Vagina (tissue), 2 donors: ENCODE measurements at places on chromosomes 5 and 9.

DNA sequence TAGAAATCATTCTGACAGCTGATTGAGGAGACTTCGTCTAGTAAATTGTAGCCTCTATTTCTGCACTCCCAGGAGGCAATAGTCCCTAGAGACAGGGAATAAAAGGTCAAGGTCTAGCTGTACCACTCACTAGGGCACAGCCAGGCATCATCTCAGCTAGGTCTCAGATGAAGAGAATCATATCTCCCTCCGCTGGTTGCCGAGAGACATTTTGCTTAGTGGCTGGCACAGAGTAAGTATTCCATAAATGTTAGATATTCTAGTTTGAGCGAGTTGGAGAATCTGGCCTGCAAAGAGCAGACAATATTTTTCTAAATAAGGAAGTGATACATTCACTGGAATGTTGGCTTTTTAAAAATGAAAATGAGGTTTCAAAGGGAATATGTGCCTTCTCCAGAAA, 180.4 kb upstream of the ACTBL2 start:
- DNase-seq = no peak

- no peak for DNase-seq
Observed at GRCh38 chr9:130857864-130858738, 23.0 kb downstream of the ABL1 start.

GRCh38 chr9:131329241-131329641, 39.7 kb downstream of the PLPP7 start:
- no peak for DNase-seq

- DNase-seq = no peak
Observed at GRCh38 chr5:110104060-110104725, 414.5 kb downstream of the MAN2A1 start.

- no peak for DNase-seq
Observed at GRCh38 chr5:67620424-67621397, 424.1 kb upstream of the CD180 start.

GRCh38 chr5:132501629-132501956, 11.0 kb upstream of the IRF1 start:
- no peak for DNase-seq

GRCh38 chr9:121876255-121876654, 216.9 kb downstream of the TTLL11 start:
- no peak for DNase-seq

- DNase-seq = no peak
Observed at GRCh38 chr9:27451207-27451797, 72.8 kb upstream of the IFNK start.

DNA sequence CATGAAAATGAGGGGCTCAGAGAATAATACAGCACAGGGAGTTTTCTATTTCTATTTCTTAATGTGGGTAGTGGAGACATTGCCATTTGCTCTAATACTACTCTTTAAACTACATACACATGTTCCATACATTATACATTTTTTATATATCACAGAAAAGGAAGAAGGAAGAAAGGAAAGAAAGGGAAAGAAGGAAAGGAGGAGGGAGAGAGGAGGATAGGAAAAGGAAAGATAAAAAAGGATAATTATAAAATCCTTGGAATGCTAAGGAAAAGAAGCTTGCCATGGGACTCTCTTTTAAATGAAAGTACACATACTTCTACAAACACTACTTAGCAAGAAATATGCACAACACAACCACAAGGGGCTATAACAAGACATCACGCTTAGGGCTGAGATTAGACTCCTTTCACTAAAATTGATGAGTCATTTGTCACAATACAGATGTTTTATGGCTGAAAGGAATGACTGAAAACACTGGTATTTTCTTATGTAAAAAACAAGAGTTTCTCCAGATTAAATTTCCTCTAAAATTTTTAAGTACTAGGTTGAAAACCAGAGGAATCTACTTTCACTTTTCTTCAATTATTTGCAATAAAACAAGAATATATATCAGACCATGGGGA, 219.8 kb downstream of the ARL15 start:
- DNase-seq = no peak

DNA sequence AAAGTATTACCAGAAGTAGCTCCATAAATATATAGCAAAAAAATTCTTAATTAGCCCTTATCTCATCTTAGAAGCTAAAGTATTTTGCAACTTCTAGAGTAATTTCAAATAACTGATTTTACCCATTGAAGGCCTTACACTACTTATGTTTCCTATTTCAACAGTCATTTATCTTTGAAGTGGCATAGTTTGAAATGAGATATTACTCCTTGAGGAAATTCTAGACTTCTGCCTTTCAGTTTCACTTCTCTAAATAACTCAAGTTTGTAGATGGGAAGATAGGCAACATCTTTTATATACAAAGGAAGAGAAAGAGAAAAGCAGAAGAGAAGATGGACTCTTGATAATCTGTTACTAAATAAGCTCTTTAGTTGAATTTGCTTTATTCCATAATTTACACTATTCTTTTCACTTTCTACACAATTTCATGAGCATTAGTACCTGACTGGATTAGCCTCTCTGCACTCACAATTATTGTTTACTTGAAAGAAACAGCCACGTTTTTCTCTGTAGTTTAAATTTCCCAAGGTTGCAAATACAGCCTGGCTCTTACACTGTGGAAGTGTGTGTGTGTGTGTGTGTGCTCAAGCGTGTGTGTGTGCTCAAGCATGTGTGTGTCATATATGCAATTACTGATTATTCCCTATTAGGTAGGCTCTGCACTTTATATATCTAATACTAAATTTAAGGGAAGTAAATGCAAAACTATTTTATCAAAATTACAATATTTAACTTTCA, 60.6 kb upstream of the EMB start:
- DNase-seq = no peak

DNA sequence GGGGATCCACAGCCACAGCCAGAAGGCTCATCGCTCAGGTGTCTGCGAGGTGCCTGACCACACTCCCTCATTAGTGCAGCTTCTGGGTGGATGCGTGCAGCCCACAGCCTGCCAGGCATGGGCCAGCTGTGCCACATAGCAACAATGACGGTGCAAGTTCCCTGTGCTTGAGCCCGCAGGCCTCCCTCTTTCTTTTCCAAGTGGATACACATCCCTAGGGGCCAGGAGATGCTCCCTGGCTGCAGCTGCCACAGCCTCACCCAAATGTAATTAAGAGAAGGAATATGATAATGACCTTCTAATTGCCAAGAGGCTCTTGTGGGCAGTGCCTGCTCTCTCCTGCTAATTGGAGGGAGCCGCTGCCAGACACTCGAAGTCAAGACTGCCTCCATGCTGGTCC, 116.0 kb upstream of the PPP1R26 start:
- DNase-seq = no peak

GRCh38 chr9:111805830-111806241, 11.1 kb upstream of the SHOC1 start:
- DNase-seq = no peak

GRCh38 chr5:106374956-106375355, 1295.8 kb downstream of the EFNA5 start:
- DNase-seq = no peak

DNA sequence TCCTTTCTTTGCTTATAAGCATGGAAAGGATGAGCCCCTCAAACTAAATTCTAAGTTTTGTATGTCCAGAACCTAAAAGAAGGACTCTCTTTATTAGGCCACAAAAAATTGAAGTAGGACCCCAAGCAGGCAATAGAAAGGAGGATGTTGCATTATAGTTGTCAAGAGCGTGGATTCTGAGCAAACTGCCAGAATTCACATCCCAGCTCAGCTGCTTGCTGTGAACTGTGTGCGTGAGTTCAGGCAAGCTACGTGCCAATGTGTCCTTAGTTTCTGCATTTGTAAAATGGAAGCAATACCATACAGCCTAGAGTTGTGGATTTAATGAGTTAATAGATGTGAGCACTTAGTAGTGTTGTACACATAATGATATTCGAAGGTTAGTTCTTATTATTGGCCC, 70.6 kb upstream of the SLC44A1 start:
- no peak for DNase-seq

DNA sequence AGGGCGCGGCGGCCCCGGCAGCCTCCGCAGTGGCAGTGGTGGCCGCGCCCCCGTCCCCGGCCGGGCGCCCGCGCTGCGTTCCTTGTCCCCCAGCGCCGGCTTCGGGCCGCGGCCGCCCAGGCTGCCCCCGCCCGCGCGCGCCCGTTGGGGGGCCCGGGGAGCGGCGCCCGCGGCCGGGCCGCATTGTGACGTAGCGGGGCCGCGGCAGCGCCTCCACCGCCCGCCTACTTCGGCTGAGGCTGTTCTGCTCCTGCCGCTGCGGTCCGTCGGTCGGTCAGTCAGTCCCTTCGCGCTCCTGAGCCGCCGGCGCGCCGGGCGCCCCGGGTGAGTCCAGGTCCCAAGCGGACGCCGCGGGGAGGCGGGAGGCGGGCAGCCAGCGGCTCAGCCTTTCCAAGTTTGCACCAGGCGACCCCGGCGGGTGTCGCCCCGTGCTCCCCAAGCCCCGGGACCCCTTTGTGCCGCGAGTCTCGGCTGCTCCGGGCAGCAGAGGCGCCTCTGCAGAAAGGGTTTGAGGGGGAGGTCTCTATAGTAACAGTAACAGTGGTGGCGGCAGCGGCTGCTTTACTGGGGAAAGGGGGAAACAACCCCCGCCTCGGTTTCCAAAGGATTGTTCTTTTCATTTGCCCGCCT, at the start of gene SNCAIP:
TSS of gene SNCAIP (plus strand) at position 277 of the 630 bp plus-strand sequence. CDS start 78,898 bp downstream, outside the sequence.
- no peak for DNase-seq

DNA sequence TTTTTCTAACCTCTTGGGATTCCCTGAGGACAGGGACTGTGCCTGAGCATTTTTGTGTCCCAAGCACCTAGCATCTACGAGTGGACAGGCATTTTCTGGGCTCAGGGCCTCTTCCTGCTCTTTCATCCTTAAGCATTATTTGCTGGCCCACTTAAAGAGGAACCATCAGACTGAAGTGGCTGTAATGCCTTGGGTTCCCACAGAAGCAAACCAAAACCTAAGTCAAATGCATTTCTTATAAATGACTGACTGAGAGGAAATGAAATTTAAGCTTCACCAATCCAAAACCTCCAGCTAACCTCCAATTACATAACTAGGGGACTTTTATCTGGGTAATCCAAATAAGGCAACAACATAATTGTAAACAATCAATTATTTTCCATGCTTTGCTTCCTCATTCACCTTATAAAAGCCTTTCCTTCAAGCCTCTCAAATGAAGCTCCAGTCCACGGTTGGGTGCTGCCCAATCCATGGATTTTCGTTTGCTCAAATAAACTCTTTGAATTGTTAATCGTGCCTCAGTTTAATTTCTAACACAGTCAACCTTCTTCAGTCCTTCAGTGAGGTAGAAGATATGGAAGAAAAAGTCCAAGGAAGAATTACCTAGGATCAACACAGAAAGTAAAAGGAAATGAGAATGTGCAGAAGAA, 25.3 kb upstream of the SLC31A2 start:
- no peak for DNase-seq

GRCh38 chr5:158465086-158465972, 606.4 kb upstream of the CLINT1 start:
- DNase-seq = no peak

GRCh38 chr5:58938563-58939424, 355.9 kb downstream of the RAB3C start:
- no peak for DNase-seq

GRCh38 chr9:129719135-129719534, 33.7 kb downstream of the PTGES start:
- DNase-seq = no peak

DNA sequence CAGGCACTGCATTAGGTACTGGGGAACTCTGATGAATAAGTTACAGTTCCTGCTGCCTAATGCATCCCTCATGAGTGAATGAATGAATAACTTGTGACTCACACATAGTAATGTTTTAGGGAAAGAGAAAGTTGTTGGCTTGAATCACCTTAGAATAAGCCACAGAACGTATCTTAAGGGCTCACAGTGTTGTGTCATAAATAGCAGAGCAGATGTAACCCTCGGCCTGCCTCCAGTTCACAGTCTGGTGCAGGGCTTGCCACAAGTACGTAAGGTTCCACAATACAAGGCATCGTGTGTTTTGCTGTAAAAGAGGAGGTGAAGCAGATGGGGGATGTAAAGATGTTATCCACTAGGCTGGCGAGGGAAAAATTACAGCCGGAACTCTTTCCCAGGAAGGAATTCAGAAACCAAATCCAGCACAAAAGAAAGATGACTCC, 218.7 kb downstream of the TRPM3 start:
- no peak for DNase-seq

- no peak for DNase-seq
Observed at GRCh38 chr9:84315278-84315877, 25.2 kb downstream of the SLC28A3 start.

DNA sequence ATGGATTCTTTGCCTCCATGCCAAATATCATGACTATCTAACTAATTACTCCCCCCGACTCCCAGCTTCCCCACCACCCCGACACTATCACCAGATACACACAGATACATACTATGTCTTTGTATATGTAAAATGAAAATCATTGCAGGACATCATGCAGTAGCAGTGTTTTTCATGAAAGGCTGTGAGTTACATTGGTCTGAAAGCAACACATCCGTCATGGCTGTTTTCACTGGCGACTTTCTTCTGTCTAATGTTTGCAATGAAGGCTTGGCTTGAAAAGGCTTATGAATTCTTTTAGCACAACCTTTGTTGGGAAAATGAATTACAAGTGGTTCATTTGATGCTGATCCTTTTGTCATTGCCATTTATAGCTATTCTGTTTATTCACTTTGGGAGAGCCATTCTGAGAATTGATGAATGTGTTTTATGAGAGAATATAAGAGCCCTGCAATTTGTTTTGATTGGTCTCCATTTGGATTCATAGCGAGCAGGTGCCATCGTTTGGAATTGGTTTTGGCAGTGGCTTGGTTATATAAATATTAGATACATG, 103.4 kb downstream of the PIP5K1B start:
- no peak for DNase-seq

GRCh38 chr5:3139499-3139931, 388.0 kb upstream of the IRX2 start:
- no peak for DNase-seq

DNA sequence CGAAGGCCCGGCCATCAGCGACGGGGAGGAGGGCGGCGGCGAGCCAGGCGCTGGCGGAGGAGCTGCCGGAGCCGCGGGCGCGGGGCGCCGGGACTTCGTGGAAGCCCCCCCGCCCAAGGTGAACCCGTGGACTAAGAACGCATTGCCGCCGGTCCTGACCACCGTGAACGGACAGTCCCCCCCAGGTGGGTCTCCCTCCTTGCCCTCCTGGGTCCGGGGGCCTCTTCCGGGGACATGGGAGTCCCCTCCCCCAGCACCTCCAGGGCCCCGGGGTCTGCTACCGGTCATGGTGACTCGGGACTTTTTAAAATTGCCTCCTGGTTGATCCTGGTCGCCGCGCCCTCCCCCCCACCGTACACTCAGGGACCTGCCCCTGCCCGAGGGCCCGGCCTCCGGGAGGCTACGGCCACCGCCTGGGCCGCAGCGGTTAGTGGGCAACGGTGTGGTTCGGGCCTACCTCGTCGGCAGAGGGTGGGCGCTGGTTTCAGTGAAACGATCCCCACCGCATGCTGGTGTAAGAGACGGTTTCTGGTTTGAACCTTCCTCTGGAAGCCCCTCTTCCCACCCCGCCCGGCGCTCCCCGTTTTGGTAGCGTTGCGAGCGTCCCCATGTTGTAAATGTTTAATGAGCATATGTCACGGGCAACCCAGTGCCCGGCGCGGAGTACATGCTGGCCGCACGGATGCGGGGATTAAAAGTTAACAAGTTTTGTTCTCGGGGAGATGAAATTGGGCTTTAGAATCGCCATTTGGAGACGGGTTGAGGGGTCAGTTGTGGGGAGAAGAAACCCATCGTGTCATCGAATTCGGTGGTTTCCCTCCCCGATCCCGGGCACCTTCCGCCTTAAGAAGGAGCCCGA, 1.1 kb downstream of the LARP1 start:
- no peak for DNase-seq
